ENCODE measurements at places on chromosomes 2 and 18. TPM values are rescaled to one million over a fixed set of nuclear protein-coding genes. Genes with fewer than 3 reads are reported as not detected.

- H3K4me3 ChIP-seq, result no peak overlapping the region
- H3K4me1 ChIP-seq, result no peaks in the 10 kb centered on the region
- DNase-seq, result no peak
- H3K36me3 ChIP-seq, result no peaks in the 10 kb centered on the region
- H3K27me3 ChIP-seq, result no peaks in the 10 kb centered on the region
Measured at GRCh38 chr2:132757676-132758075, 87.7 kb upstream of the LYPD1 start.

Gene IFIH1
- 23.9 TPM for total RNA-seq

- peak; percentile 30 for DNase-seq
- H3K4me1 ChIP-seq, result peaks cover 9% of the 10 kb centered on the region
- no peak overlapping the region for H3K27ac ChIP-seq
- H3K4me3 ChIP-seq, result peak overlapping the region; percentile 70
- H3K36me3 ChIP-seq, result peaks cover 9% of the 10 kb centered on the region
- peaks cover 4% of the 10 kb centered on the region for H3K27me3 ChIP-seq
Measured at GRCh38 chr2:241507430-241508239, 749 bp downstream of the STK25 start.

DNA sequence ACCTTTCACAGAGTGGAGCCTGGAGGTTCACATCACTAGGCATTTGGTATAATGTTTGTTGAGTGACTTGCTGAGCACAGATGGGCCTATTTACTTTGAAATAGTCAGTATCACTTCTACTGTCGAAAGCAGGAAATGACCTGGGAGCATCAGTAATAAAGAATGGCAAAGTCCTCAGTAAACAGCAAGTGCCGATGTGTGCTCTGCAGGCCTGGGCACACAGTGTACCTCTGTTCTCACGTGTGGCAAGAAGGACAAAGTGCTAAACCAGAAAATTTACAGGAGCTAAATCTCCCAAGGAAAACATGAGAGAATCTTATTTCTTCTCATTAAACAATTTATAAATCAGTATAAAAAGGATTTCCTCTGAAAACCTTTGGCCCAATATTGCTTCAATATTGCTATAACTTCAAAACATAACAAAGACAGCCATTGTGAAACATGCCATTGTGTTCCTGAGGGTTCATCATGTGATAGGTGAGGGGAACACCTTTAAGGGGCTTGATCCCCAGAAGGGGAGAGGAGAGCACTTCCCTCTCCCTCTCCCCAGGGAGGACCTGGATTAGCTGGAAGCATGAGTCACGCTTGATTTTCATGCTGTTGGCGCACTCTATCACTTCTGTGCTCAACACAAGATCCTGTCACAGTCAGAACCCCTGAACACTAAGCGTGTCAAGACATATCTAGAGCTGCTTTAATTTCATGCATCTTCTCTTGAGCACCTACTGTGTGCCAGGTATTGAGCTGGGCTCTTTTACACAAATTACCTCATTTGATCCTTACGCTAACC lies 131.5 kb upstream of the SMAD2 start:
- H3K4me3 ChIP-seq, result no peak overlapping the region
- H3K36me3 ChIP-seq, result no peaks in the 10 kb centered on the region
- peaks cover 29% of the 10 kb centered on the region for H3K27me3 ChIP-seq
- no peaks in the 10 kb centered on the region for H3K4me1 ChIP-seq

GRCh38 chr18:38909972-38910371 lies 1344.4 kb upstream of the CELF4 start:
- no peak overlapping the region for H3K4me3 ChIP-seq
- no peak overlapping the region for H3K27ac ChIP-seq
- no peak for DNase-seq
- no peaks in the 10 kb centered on the region for H3K36me3 ChIP-seq

DNA sequence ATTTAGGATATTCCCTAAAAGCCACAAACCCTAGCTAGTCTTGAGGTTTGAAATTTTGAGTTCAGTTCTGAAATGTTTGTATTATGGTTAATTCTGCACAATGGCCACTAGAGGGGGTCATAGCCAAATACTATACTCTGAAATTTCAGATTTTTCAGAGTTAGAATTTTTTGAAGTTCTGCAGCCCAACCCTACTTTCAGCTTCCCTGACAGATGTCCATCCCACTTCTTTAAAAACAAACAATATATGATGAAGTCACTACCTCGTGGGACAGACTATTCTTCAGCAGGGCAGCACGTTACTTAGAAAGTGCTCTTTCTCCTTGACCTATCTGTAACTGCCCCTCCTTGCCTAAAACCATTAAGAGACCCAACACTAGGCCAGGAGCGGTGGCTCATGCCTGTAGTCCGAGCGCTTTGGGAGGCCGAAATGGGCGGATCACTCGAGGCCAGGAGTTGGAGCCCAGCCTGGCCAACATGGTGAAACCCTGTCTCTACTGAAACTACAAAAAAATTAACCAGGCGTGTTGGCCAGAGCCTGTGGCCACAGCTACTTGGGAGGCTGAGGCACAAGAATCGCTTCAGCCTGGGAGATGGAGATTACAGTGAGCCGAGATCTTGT lies 48.2 kb upstream of the PAPOLG start:
- no peaks in the 10 kb centered on the region for H3K36me3 ChIP-seq
- H3K27ac ChIP-seq, result no peak overlapping the region
- H3K4me1 ChIP-seq, result peaks cover 2% of the 10 kb centered on the region
- peak; percentile 28 for DNase-seq

Gene NYAP2
- total RNA-seq, result 0.05 TPM

- H3K4me1 ChIP-seq, result peaks cover 64% of the 10 kb centered on the region
- H3K36me3 ChIP-seq, result no peaks in the 10 kb centered on the region
- H3K27ac ChIP-seq, result peak overlapping the region; percentile 8
- no peak for DNase-seq
- H3K27me3 ChIP-seq, result no peaks in the 10 kb centered on the region
Measured at GRCh38 chr2:65404988-65405697, 27.3 kb downstream of the SPRED2 start.

Gene HNMT
- total RNA-seq, result 16.6 TPM

DNA sequence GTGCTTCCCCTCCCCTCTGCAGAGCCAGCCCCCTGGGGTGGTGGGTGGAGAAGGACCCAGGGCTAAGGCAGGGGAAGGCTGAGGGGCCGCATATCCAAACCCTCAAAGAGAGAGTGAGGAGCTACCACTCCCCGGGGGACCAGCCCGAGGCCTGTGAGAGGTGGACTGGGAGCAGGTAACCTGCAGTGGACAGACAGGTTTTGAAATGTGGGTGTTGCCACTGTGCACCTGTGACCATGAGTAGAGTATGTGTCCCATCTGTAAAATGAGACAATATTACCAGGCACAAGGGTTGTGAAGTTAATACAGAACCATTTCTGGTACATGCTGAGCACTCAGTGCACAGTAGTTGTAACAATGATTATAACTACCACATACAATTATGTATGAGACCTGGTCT lies 51.2 kb upstream of the POMC start:
- DNase-seq, result no peak
- H3K27ac ChIP-seq, result no peak overlapping the region
- H3K36me3 ChIP-seq, result no peaks in the 10 kb centered on the region
- no peak overlapping the region for H3K4me3 ChIP-seq
- H3K27me3 ChIP-seq, result no peaks in the 10 kb centered on the region

GRCh38 chr2:172376505-172377125 lies 50.8 kb upstream of the ITGA6 start:
- no peaks in the 10 kb centered on the region for H3K4me1 ChIP-seq
- H3K4me3 ChIP-seq, result no peak overlapping the region
- H3K27ac ChIP-seq, result no peak overlapping the region

GRCh38 chr2:46036929-46037328 lies 260.3 kb upstream of the EPAS1 start:
- no peaks in the 10 kb centered on the region for H3K4me1 ChIP-seq
- no peaks in the 10 kb centered on the region for H3K27me3 ChIP-seq
- DNase-seq, result no peak
- no peak overlapping the region for H3K4me3 ChIP-seq
- no peak overlapping the region for H3K27ac ChIP-seq

Gene UGT1A1
- 0.09 TPM for total RNA-seq

DNA sequence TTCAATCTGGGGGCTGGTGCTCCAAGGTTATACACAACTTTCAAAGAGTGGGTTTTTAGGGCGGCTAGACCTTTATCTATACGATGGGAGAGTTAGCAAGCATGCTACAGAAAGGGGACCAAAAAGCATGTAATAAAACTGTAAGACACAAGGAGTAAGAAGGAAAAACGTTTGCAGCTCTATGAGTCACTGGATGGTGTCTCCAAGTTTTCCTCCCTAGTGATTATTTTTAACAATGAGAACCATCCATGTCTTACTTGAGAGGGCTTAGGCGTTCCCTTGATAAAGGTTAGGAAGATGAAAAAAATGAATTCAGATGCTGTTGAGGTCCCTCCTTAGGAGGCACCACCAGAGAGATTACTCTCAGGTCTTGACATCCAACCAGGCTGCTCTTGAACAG lies 75.9 kb downstream of the HRH4 start:
- H3K27me3 ChIP-seq, result no peaks in the 10 kb centered on the region
- H3K36me3 ChIP-seq, result no peaks in the 10 kb centered on the region
- no peak for DNase-seq
- H3K4me3 ChIP-seq, result no peak overlapping the region
- no peaks in the 10 kb centered on the region for H3K4me1 ChIP-seq
- H3K27ac ChIP-seq, result no peak overlapping the region

Gene DPYSL5
- total RNA-seq, result 0.09 TPM

DNA sequence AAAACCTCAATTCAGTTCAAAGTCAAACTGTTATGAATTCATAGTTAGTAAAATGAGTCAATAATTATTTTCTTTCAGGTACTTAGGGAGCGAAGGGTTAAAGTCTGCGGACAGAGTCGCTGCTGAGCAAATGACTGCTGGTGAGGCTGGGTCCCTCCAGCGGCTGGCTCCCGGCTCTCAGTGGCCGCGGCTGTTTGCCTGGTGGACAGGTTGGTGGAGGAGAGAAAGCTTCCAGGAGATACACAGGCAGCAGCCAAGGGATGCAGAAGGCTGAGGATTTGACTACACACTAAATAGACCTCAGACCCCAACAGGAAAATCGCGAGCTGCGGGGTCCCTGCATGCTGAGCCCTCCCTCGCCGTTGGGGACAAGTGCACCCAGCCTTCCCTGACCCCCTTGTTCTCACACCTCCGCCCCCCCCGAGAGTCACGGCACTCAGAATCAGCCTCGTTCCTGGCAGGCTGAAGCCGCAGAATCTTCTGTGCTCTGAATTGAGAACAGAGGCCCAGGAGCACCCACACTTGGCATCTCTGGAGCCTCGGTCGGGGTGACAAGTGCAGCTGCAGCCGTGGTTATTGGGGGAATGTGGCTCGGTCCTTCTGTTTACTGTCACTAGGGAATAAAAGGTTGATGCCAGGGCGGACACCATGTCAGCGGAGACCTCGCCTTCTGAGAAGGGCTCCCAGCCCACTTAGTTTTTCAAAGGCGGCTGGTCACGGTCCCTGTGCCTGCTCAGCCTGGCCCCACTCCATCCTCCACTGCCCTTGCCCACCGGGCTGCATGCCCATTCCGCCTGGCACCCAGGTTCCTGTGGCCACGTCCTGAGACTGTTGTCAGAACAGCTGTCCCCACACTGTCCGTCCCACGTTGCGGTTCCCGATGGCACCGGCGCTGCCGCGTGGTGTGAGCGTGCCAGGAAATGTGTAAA lies 74.0 kb downstream of the SLC66A2 start:
- H3K4me3 ChIP-seq, result no peak overlapping the region
- DNase-seq, result no peak
- H3K27me3 ChIP-seq, result no peaks in the 10 kb centered on the region

- no peak overlapping the region for H3K4me3 ChIP-seq
- no peak overlapping the region for H3K27ac ChIP-seq
- H3K36me3 ChIP-seq, result no peaks in the 10 kb centered on the region
- no peaks in the 10 kb centered on the region for H3K27me3 ChIP-seq
- DNase-seq, result no peak
Measured at GRCh38 chr2:205047273-205047839, 502.1 kb downstream of the PARD3B start.

DNA sequence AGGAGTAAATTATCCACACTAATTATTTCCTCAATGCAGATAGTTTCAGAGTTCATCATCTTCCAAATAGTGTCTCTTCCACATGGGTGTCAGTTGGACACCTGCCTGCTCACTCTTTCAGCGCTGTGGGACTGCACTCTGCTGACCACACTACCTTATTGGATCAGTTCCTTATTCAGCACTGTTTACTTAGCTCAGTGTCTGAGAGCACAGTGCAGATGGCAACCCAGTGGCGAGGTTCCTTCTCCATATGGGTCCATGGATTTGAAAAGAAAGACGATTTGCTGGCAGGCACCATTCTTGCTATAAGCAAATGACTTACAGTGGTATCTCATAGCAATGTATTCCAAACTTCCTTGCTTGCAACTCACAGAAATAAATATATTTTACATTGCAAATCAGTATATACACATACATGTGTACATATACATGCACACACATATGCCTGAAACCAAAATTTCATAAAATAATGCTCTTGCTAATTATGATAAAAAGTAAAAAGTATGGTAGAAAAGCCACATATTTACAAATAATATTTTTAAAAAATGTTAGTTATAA lies 354.8 kb downstream of the INSIG2 start:
- no peaks in the 10 kb centered on the region for H3K4me1 ChIP-seq
- no peak overlapping the region for H3K27ac ChIP-seq
- DNase-seq, result no peak
- H3K36me3 ChIP-seq, result no peaks in the 10 kb centered on the region

Gene CRYGC
- total RNA-seq, result not detected

- H3K4me1 ChIP-seq, result peaks cover 6% of the 10 kb centered on the region
- H3K27me3 ChIP-seq, result peaks cover 82% of the 10 kb centered on the region
- H3K27ac ChIP-seq, result no peak overlapping the region
- no peaks in the 10 kb centered on the region for H3K36me3 ChIP-seq
- no peak overlapping the region for H3K4me3 ChIP-seq
- peak; percentile 8 for DNase-seq
Measured at GRCh38 chr2:172080641-172081220, 4.6 kb upstream of the DLX1 start.

Gene TRIB2
- 39.4 TPM for total RNA-seq

DNA sequence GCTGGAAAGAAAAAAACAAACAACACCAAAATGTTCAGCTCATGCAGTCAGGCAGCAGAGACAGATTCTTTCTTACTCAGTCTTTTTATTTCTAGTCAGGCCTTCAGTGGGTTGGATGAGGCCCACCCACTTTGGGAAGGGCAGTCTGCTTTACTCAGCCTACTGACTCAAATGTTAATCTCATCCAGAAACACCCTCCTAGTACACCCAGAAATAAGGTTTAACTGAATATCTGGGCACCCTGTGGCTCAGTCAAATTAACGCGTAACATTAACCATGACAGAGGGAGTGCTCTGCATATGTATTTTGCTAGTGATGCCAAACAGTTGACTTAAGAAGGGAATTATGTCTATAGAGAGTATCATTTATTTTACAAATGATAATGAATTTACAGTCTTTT lies 401.6 kb downstream of the PARD3B start:
- no peaks in the 10 kb centered on the region for H3K27me3 ChIP-seq
- no peak overlapping the region for H3K4me3 ChIP-seq
- H3K4me1 ChIP-seq, result no peaks in the 10 kb centered on the region
- no peak for DNase-seq
- no peaks in the 10 kb centered on the region for H3K36me3 ChIP-seq

Gene TTL
- 13.5 TPM for total RNA-seq

Gene RESP18
- not detected for total RNA-seq

DNA sequence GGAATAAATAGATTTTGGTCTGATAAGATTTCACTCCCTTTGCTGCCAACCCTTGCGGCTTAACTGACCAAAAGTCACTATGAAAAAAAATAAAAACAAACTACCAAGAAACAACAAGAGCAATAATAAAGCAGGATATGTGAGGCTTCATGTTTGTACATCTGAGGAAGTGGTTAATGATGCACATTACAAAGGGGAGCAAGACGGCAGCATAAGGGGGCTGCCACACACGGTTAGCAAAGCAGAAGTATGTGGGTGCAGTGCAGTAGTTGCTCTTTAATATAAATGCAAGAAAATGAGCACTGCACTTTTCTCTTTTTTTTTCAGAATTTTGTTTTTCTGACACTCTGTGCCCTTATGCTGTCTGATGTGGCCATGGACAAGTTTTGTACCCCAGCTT lies 377.1 kb upstream of the CNTNAP5 start:
- H3K27me3 ChIP-seq, result no peaks in the 10 kb centered on the region
- H3K36me3 ChIP-seq, result no peaks in the 10 kb centered on the region
- DNase-seq, result no peak

Gene UNC50
- total RNA-seq, result 46.1 TPM

Gene MDH1B
- 1.2 TPM for total RNA-seq
